Tibial artery (tissue), 4 donors: ENCODE measurements at places on chromosomes 12 and 14.

GRCh38 chr12:38921025-38921677 lies 15.8 kb upstream of the CPNE8 start:
- peak; percentile 43 for DNase-seq

- DNase-seq, result no peak
Measured at GRCh38 chr12:48780381-48781025, 8.4 kb downstream of the ADCY6 start.

DNA sequence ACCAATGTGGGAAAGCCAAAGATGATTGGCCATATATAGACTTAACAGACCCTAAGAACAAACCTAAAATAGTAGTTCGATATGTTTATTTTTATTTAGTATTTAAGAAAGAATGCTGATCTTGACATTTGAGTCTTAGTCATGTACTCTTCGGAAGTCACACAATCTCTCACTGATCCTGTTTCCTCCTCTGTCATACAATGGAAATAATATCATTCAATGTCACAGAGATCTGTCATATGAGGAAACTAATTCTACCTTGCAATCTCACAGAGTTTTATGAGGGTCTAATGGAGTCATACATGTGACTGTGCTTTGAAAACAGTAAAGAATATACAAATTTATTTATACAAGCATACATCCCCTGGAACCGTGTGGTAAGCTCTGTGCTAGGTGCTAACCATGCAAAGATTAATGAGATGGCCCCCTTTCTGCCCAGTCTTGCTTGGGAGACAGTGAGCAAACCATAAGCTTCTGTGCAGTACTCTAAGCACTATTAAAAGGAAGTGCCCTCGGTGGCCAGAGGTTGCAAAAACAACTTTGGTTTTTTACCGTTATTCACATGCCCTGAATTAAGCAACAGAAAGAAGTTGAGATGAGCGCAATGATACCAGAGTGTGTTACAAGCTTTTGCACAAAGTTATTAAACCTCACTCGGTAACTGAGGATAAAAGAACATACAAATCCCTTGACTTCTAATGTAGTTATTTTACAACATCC lies 1.7 kb upstream of the LIN7A start:
- no peak for DNase-seq

GRCh38 chr12:2359725-2360629 lies 307.2 kb downstream of the CACNA1C start:
- DNase-seq, result no peak

DNA sequence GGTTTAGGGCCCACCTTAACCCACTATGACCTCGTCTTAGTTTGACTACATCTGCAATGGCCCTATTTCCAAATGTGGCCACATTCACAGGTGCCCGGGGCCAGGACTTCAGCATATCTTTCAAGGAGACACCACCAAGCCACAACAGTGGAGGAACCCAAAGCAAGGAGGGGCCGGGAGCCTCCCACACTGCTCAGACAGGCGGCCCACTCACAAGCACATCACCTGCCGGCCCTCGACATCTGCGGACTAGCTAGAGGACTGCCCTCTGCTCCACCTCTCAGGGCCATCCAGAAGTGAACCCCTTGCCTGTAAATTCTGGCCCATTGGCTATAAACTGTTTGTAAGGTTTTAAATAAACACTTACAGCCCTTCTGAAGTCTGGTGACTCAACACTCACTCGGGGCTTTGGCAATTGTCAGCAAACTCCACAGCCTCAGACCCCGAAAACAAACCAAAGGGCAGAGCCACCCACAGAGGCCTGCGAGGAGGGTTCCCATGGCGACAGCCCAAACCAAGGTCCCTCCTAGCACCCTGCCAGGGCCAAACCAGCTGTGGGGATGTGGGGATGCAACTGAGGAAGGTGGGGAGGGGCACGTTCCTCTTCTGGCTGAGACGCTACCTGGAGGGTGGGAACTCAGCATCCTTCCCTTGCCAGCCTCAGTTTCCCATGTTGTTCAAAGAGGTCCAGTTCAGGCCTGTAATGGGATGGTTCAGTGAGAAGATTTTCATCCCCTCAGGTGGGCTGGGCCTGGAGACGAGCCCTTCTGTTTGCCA lies 95.8 kb downstream of the DICER1 start:
- no peak for DNase-seq

DNA sequence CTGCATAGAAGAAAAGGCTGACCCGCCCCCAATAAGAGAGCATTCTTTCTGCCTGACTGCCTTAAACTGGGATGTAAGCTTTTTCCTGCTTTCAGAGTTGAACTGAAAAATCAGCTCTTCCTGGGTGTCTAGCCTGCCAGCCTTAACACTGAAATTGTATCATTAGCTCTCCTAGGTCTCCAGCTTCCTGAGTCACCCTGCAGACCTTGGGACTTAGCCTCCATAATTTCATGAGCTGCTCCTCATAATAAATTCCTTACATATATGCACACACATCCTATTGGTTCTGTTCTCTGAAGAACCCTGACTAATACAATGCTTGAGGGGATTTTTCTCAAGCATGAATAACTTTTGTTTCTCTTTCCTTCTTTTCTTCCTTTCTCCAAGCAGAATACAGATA lies 76.4 kb upstream of the FAR2 start:
- no peak for DNase-seq

DNA sequence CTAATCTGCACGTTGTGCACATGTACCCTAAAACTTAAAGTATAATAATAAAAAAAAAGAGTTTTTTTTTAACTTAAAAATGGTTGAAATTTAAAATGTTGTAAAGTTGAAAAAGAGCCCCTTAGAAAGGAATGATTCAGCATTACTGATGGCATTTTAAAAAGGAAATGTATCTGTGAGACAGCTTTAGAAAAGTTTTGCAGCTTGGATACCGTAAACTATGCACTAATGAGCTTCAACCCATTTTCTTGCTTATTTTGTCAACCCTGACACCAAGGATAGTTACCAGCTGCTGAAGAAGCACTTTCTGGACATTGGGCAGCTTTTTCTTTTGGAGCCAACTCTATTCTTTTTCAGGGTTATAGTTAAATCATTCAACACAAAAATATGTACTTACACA lies 4.3 kb downstream of the BICD1 start:
- DNase-seq, result no peak

DNA sequence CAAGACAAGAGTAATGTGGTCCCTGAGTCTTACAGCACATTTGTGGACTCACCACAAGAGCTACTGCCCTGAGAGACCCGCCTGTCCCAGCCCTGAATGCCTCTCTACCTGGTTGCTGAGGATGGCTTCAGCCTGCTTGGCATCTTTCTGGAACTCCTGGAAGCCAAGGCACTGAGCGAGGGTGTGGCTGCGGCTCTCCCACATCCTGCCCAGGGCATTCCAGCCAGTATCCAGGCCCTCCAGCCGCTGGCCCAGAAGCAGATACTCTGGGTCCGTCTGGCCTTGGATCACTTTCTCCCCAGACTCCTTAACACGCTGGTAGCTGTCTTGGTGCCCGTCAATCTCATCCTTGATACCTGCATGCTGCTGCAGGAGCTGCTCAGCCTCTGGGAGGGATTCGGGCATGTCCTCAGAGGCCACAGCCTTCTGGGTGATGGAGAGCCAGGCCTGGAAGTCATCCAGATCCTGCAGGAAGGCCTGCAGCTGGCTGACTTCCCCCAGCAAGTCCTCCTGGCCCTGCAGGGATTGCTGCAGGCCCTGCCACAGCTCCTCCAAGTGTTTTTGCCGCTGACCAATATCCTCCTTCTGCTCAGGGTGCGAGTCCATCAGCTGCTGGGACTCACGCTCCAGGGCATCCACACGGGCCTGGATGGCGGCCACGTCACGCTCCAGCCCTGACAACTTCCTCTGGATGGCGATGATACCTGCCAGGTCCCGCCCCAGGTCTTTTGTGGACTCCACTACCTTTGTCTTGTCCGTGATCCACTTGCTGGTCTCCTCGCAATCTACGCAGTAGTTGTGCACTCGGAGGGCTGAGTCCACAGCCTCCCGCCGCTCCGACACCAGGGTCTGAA lies 82.3 kb downstream of the PLEKHG3 start:
- peak; percentile 50 for DNase-seq

DNA sequence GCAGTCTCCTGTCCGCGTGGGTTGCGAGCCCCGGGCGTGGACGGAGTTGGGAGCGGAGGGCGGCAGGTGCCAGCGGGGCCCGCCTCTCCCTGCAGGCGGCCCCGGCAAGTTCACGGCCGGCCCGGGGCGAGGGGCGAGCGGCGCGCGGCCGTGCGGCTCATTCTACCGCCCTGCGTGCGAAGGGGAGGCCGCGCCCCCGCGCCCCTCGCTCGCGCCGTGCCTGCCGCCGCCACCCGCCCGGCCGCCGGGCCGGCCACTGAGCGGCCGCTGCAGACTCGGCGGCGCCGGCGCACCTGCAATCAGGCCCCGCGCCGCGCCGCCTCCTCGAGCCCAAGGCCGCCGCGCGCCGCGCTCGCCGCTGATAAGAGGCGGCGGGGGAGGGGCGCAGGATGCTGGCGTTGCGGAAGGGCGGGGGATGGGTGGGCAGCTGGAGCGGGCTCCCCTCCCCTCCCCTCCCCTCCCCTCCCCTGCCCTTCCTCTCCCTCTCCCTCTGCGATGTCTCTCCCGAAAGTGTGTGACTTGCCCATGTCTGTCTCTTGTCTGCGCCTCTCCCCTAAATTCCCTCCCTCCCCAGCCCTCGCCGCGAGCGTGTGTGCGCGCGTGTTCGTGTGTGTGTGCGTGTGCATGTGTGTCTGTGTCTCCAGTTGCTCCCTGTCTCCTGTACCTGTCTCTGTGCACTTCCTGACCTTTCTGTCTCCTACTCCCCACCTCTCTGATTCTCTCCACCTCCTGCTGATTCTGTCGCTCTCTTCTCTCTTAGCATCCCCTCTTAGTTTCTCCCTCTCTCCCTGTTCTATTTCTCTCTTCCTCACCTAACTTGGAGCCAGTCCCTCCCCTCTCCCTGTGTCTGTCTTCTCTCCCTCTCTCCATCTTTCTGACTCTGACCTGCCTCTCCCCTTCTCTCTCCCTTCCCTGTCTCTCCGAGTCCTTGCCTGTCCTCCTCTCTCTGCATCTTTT lies 768.1 kb upstream of the TBX3 start:
- no peak for DNase-seq

DNA sequence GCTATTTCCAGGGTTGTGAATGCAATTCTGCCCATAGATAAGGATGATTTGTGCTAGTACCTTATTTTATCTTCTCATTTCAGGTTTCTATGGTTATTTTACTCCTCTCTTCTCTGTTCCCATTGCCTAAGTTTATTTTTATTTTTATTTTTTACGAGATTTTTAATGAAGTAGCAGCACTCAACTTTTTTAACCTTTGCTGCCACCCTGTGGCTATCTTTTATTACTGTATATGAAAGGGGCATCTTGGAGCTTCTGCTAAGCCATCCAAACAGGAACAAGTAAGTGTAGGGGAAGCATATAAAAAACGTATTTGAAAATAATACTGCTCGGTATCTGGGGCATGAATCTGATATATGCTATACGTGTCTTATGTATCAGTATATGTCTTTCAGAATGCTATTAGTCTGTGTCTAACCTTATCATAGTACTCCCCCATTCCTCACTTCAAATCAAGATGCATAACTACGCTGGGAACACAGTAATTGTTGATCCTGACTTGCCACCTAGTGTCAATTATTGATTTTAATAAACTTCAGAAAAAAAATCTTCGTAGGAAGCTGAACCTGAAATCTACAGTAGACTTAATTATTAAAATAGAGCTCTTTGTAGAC lies 60.3 kb downstream of the KLRG1 start:
- no peak for DNase-seq

- DNase-seq, result no peak
Measured at GRCh38 chr14:69259527-69260189, at the start of gene GALNT16. Gene GALNT16 (plus strand): TSS chr14:69260158. CDS start chr14:69260291, 133 bp downstream.

GRCh38 chr12:130945786-130946492 lies 7.8 kb upstream of the ADGRD1 start:
- peak; percentile 58 for DNase-seq

GRCh38 chr12:75969768-75970167 lies 61.8 kb downstream of the PHLDA1 start:
- no peak for DNase-seq

DNA sequence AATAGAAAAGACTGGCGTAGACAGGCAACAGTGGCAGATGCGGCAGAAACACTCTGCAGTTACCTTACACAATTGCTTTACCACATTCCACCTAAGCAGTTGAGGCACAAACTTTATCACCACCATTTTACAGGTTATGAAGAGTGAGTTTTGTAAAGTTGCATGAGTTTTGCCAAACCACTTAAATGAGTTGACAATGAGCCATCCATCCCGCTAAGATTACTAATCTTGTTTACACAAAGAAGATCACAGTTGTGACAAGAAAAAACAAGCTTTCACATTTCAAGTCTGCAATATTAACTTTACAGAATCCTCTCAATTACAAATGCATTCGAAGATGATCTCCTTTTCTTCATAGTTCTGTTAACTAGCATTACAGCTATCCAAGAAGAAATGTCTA lies 1.8 kb downstream of the TMCC3 start:
- DNase-seq, result no peak

- DNase-seq, result no peak
Measured at GRCh38 chr14:71651228-71651627, 281.0 kb upstream of the RGS6 start.

DNA sequence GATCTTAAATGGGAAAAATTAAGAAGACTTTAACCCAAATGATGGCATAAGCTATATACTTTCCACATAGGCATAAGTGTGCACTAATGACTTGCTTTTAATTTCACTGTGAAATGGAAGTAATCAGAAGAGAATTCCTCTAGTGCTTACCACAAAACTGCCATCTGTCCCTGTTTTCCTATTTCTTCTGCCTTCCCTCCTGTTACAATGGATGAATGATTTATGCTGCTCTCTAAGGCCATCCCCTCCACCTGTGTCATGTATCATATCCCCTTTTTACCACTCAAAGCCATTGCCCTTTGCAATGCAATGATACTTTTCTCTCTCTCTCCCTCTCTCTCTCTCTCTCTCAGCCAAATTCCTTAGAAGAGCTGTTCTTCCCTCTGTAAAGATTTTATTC lies 109.1 kb downstream of the C12orf50 start:
- no peak for DNase-seq

DNA sequence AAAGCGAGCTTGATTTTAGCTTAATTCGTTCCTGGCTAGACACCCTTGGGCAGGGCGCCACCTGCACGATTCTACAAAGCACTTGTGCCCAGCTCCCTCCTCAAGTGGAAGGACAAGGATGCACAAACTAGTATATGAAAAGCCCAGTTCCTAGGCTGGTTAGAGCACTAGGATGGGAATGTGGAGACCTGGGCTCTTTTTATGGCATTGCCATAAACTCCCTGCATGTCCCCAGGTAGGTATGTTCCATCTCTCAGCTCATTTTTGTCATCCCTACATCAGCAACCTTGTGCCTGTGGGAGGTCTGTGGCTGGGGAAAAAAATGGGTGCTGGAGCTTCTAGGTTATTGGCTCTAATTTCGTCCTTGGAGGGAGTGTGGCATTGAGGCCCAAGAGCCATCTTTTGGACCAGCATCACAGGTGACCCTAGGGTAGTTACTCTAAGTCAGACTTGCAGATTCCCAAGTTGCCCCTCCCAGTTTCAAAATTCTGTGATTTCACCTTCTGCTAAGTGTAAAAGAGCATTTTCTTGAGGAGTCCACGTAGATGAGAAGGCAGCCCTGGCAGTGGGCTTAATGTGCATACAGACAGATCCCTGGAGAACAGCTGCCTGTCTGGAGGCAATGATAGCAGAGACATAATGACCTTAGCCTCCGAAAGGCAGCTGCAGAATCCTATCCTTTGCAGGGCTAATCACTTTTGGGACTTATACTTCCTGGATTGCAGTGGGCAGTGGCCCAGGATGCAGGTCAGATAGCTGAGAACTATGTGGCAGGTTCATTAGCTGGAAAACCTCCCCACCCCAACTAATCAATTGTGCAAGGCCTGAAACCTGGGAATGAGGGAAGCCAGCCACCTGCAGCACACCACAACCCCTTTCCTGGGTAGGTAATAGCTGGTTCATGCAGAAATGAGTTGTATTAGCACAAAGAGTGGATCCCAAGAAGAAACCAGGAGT lies 47.6 kb upstream of the BDKRB2 start:
- DNase-seq, result no peak
